Panc1 (cell line): ENCODE measurements at places on chromosomes 12 and 14.

DNA sequence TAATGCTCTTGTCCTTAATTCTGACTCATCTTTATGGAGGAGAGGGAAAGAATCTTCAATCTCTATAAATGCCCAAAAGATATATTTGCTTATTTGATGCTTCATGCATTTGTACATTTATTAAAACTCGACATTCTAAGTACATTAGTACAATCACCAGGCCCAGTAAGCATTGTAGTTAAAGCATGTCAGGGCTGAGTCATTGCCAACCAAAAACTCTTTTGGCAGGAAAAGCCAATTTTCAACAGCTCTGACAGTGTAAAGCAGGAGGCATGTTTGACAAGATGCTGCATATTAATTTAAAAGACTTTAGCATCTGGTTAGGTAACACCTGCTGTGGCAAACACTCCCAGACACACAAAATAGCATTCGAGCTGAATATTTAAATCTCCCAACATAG lies 290.9 kb downstream of the PPFIA2 start:
- DNase-seq, result no peak

DNA sequence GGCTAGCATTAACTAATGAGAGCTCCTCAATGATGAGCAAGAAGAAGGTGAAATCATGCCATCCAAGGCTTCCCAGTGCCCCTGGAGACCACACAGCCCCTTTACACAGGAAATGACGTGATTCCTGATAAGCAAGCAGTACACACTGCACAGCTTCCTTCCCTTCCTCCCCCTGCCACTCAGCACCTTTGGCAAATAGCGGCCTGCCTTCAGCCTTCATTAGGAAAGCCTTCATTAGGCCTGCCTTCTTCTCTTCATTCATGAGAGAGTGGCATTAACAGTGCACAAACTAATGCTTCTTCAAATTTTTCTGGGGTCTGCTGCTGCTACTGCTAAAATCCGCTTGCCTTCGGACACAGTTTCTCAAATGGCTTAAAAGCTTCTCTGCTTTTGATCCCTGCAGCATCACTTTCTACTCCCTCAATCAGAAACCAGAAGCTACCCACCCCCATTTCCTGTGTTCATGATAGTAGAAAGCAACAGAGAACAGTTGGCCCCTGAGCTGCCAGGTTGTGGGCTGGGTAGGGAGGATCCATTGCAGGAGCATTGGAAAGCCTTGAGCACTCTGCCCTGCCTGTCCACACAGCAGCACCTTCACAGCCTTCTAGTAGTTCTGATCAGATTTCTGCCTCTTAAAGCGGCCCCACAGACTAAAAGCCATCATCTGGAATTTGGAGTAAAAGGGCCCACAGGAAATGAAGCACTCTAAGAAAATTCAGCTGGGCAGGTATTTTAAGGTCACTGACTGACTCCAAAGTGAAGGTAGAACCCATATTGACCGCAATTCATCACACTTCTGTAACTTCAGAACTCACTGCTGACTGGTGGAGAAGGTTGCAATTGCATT lies 103.8 kb upstream of the ETV6 start:
- DNase-seq, result no peak

DNA sequence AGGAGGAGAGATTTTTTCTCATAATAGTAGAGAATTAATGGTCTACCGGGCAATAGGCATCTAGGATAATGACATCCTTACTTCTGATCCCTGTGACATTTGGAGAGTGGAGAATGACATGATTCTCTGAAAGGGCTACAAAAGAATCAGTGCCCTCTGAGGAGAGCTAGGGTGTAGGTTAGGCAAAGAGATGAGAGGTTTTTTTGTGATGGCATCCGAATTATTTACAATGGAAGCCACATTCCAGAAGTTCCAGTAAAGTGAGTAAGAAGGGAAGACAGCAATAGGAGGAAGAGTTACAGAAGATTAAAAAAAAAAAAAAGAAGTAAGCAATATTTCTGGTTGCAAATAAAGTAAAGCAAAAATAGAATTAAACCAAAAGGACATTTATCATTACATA lies 478.0 kb downstream of the RMST start:
- DNase-seq, result no peak

GRCh38 chr14:92988786-92989755 lies 66.1 kb downstream of the CHGA start:
- DNase-seq, result no peak

DNA sequence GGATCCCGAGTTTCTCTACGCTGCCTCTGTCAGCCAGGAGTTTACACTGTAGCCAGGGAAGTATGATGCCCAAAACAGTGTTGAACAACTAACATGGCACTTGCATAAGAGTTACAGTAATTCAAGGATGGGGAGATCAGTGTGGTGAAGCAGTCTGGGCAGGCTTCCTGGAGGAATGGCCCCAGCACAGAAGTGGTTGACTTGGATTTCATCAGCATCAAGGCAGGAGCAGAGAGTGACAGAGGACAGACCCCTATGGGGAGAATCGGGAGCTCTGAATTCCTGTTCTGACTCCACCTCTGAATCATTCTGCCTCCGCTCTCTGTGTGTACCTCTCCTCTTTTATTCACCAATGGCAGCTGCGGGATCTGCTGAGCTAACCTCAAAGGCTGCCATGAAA lies 124.5 kb downstream of the KCNA5 start:
- no peak for DNase-seq

GRCh38 chr12:58819345-58819744 lies 101.0 kb downstream of the LRIG3 start:
- DNase-seq, result no peak

DNA sequence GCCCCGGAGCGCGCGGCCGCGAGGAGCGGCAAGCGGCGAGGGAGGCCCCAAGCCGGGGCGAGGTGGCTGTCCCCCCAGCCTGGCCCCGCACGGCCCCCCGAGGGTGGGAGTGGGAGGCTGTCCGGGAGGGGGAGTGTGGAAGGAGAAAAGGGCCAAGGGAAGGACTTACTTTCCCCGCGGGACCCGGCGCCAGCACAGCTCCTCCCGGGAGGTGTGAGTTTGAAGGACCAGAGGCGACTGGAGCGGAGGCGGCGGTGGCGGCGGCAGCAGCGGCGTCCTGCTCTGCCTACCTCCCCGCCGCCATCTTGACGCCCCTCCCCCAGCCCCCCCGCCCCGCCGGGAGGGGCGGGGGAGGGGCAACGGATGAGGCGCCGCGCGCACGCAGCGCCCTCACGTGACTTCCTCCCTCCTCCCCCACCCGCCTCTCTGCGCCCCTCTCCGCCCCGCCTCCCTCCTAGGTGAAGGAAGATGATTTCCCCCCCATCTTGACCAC lies at the start of gene SBNO1:
SBNO1 (minus strand) TSS at position 316 of the 493 bp plus-strand sequence. CDS start 14,406 bp downstream, outside the sequence.
- no peak for DNase-seq

- DNase-seq, result no peak
Observed at GRCh38 chr12:124923905-124924734, 9.7 kb upstream of the UBC start.

GRCh38 chr12:8899830-8900229 lies 14.5 kb upstream of the PHC1 start:
- DNase-seq, result no peak

- no peak for DNase-seq
Observed at GRCh38 chr14:31934767-31935266, 142.3 kb upstream of the ARHGAP5 start.

GRCh38 chr12:22551624-22552023 lies 7.3 kb upstream of the C2CD5 start:
- DNase-seq, result no peak

- no peak for DNase-seq
Observed at GRCh38 chr14:68513838-68514607, 278.8 kb downstream of the ZFP36L1 start.

DNA sequence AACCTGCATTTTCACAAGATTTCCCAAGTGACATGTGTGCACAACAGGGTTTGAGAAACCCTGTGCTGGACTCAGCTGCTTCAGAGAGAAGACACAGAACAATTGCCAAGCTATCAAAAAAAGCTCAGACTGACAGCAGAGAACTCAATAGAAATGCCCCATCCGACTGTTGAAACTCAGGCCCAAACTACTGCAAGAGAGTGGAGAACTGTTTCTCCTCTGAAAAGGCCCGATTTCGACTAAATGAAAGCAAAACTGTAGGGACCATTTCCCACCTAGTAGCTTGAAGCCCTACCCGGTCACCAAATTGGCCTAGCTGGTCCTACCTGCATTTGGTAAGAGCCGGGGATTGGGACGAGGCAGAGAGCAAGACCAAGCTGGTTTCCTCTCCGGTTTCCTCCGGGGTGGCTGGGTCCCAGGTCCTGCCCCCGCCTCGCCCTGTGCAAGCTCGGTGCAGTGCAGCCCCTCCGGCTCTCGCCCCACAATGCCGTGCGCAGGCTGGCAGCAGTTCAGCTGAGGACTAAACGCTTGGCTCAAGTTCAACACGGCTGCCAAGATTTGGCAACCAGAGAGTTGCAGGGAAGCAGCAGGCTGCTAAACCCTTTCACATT lies 1180.6 kb downstream of the VRK1 start:
- DNase-seq, result no peak

- DNase-seq, result no peak
Observed at GRCh38 chr12:81378601-81379285, 300.9 kb downstream of the ACSS3 start.

DNA sequence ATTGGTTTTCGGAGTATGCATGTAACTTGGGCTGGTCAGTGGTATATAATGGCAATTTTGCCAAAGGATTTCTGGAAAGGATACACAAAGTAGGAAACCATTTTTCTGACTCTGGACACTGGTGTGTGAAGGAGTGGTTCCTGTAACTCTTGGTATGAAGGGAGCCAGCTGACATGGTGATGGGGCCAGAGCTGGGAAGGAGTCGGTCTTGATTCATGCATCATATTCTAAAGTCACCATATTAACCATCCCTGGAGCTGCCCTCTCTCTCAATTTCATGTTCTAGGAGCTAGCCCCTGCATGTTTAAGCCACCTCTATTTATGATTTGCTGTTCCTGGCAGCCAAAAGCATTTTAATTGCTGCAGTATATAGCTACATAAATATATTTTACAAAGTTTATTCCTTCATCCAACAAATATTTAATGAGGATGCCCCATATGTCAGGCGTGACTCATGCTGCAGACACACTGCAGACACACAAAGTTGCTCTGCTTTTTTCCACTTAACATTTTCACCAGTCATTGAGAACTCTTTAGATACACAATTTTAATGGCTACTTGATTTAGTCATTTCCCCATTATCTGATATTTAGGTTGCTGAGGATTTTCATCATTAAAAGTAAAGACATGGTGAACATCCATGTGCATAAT lies 78.7 kb upstream of the PSMC1 start:
- no peak for DNase-seq

DNA sequence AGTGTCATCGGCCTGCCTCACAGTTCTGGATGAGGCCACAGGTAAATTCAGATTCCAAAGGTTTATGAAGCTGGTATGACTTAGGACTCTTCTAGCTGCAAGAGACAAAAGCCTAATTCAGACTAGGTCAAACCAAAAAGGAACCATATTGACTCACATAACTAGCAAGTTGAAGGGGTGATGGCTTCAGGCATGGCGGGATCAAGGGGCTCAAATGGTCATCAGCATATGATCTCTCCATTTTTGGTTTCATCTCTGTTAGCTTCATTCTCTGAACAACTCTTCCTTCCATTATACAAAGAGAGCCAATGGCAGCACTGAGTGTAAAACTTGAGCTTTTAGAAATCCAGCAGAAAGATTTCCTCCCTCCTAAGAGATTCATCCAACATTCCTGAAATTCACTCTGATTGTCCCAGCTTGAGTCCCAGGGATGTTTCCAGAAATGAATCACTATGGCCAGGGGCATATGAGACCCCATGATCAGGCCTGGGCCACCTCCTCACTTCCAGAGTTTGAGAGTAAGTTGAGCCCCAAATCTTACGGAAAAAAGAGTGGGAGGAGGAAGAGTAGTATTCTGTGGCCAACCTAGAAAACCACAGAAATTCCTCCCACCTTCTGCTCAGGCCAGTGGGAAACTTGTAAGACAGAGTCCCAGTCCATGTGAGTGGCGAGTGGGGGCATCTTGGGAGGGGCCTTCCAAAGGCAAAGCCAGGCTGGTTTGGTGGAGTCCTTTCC lies 2.0 kb upstream of the MAP1LC3B2 start:
- DNase-seq, result no peak

- DNase-seq, result no peak
Observed at GRCh38 chr12:57152639-57153038, 5.2 kb upstream of the LRP1-AS start.

DNA sequence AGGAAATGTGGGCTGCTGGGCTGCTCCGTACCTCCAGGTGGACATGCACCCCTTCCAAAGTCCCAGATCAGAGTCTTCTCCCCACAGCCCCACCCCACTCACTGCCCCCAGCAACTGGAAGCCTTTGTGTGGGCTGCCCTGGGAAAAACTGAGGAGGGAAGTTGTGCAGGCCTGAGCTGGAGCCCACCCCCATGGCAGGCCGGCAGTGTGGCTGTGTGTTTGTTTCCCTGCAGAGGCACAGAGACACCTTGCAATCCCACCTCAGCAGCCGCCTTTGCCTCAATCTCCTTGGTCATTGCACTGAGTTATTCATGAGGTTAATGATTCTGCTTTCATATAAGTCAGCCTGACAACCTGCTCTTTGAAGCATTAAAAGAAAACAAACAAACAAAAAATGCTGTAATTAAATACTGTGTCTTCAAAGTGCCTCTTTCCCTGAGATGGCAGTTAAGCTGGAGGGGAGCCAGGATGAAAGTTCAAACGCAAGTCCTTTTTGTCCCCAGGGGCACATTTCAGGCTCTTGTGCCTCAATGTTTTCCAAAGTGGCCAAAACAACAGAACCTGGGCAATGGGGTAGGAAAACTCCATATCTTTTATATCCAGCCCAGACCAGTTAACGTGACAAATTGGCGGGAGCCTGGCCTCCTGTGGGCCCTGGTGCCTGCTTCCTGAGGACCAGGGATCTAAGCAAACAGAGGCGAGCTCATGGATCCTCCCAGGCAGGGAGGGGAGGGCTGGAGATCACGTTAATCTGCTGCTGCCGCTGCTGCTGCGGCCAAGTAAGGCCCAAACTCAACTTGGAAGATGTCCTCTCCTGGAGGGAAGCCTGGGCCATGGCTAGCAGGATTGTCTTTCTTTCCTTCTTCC lies 51.9 kb upstream of the TSPAN11 start:
- DNase-seq, result no peak

GRCh38 chr12:105288311-105288996 lies 42.0 kb upstream of the C12orf75 start:
- no peak for DNase-seq

DNA sequence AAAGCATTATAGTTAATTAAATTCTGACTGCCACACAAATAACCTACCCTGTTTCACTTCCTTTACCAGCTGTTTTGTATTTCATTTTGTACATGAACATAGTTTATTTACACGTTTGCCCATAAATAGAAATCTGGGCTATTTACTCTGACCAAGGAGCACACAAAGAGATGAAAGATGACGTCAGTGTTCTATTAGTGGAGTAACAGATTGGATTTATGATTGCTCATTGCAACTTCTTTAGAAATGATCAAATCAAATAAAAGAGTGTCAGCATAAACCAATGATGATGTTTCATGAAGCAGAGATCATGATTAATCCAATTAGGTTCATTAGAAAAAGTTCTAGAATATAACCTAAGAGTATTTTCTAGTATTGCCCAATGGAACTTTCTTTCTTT lies 12.0 kb upstream of the RTL1 start:
- no peak for DNase-seq
